ENCODE measurements at places on chromosomes 16 and 17.

GRCh38 chr17:82201498-82201910 is 11.1 kb downstream of the CCDC57 start:
- no peak for DNase-seq

- no peak for DNase-seq
These were observed 79.4 kb downstream of the PRKCA start for GRCh38 chr17:66381701-66382362.

DNA sequence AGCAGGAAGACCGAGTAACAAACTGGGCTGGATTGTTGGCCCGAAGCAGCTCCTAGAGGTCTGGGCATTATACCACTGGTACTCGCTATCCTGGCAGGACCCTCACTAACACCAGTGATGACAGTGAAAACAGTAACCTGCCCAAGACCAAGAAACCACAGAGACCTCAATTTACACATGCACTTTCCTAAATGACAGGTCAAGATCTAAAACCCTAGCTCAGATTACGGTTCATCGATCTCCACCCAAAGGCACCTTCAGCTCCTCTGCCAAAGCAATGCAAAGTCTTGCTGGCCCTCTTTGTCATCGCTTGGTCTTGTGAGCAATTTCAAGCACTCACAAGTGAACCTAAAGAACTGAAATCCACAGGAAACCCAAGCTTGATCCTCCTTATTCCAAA is 1.5 kb downstream of the PIP4K2B start:
- DNase-seq, result no peak

DNA sequence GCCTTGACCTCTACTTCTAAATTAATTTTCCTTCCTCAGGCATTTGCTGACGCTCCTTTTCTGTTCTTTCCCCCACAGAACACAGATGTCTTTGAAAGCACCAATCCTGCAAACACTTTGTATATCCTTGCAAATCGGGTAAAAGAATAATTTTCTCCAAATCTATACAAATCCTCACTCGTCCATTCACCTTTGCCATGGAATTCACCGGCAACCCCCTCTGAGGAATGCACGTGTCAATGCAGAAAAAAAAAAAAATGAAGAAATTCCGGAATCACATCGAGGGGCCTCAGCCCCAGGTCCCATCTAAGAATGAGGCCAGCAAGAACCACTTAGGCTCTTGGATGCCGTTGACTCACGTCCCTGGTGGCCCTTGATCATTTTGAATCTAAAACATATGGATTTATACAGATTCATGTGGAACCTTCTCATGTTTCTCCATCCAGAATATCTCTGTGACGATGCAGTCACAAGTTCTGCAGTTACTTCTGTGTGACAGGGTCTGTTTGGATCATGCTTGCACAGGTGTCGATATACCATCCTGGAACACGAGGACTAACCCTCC is 136.9 kb downstream of the RBFOX3 start:
- DNase-seq, result no peak

DNA sequence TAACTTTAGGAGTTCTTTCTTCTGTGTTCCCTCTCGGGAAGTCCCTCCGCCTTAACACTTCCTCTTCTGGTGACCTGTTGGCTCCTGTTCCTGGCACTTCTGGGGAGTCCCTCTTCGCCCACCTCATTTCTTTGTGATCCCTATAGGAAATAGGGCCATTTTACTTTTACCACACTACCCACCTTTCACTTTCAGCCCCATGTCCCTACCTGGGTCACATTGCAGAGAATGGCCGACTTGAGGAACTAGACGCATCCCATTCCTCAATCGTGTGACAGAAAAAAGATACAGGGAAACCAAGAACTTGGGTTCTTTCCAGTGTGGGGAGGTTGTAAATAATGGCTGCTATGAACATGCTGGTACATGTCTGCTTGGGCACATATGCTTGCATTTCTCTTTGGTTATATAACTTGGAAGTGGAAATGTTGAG is 6.6 kb downstream of the IL21R start:
- no peak for DNase-seq

DNA sequence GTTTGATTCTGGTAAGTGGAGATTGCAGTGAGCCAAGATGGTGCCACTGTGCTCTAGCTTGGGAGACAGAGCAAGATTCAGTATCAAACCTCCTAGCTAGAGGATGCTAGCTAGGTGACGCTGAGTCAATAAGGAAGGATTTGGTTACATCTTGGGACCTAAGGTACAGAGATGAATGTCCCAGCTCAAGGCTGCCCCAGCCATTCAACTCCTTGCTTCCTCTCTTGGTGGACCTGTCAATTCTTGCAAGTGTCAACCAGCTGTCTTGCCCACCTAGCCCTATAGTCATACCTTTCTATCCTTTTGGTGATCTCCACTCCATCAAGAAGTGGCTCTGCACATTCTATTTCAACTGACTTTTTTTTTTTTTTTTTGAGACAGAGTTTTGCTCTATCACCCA is 1.4 kb upstream of the MILR1 start:
- no peak for DNase-seq

DNA sequence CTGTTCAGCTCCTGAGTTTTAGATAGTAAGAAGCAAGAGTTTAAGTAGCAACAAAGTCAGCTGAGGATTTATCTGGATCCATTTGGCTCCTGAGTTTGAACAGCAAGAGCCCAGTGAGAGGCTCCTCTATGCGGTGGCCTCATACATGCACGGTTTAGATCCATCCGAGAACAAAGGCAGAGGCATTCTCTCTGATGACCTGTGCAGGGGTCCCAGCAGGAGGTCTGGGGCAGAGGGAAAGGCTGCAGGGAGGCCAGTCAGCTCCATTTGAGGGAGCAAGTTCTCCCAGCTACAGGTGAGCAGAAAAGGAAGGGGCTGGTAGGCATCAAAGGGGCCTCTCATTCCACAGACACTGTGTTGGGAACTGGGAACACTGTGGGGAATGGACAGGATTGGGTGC is 16.5 kb downstream of the PITPNM3 start:
- no peak for DNase-seq

DNA sequence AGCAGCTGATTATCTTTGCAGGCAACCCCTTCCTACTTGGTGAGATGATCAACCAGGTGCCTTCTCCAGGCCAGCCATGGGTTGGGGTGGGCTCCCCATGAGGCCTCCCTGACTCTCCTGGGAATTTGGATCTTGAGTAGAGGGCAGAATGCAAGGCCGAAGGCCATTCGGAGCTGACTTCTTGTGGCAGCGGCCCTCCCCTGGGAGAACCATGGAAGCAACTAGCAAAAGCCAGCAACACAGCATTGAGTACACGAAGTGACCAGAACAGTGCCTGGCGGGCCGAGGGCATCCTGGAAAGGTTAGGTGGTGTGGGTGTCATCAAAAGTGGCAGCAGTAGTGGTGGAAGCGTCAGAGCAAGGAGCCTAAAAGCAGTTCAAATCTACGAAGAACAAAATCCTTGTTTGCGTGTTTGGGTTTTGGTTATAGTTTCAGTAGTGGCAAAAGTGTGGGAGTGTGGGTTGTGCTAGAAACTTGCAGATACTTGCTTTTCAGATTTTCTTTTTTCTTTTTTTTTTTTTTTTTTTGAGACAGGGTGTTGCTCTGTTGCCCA is 2.0 kb upstream of the ALDH3A1 start:
- no peak for DNase-seq

- DNase-seq, result peak; percentile 76
These were observed 10.0 kb downstream of the POLDIP2 start for GRCh38 chr17:28347261-28347891.

DNA sequence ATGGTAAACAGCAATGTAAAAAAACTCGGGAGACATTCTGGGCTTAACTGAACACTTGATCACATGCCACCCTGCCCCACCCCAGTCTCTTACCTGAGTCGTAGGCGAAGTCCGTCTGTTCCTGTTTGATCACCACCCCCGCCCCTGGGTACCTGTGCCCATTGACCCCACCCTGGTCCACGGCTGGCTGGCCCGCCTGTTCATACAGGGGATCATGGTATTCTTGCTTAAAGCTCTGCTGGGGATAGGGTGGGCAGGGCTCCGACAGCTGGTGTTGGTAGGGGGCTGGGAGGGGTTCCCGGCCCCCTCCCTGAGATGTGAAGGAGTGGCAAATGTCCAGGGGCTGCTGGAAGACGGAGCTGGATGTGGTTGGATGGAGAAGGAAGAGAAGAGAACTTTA is 13.6 kb downstream of the ETV4 start:
- DNase-seq, result no peak

DNA sequence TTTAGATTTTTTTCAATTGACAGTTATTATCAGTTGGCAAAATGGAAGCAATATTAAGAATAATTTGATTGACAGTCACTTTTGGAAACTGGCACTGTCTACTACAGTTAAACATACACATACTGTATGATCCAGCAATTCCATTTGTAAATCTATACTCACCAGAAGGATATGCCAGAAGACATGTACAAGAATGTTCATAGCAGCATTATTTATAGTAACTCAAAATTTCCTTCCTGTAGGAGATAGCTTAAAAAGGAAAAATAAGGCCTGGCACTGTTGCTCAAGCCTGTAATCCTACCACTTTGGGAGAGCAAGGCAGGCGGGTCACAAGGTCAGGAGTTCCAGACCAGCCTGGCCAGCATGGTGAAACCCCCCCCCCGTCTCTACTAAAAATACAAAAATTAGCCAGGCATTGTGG is 89.3 kb downstream of the VMP1 start:
- DNase-seq, result no peak

DNA sequence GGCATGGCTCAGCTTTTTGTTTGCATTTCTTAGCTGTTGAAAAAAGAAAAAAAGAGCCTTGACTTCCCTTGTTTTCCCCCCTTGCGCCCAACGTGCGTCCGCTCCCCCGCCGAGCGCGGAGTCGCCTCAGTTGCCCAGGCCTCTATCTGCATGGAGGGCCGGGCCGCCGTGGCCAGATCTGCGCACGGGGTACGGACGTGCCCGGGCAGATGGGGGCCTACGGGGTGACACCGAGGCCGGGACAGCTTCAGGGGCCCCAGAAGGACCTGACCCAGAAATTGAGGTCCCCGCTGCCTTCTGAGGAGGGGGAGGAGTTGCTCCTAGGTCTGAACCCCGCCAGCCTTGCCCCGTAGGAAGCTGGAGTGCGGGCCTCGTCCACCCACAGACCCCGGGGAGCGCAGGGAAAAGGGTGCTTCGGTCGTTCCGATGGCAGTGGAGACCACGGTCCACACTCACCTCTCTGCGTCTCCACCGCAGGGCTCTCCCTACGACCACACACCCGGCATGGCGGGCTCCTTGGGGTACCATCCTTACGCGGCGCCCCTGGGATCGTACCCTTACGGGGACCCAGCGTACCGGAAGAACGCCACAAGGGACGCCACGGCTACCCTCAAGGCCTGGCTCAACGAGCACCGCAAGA is 1.5 kb downstream of the IRX5 start:
- DNase-seq, result no peak

DNA sequence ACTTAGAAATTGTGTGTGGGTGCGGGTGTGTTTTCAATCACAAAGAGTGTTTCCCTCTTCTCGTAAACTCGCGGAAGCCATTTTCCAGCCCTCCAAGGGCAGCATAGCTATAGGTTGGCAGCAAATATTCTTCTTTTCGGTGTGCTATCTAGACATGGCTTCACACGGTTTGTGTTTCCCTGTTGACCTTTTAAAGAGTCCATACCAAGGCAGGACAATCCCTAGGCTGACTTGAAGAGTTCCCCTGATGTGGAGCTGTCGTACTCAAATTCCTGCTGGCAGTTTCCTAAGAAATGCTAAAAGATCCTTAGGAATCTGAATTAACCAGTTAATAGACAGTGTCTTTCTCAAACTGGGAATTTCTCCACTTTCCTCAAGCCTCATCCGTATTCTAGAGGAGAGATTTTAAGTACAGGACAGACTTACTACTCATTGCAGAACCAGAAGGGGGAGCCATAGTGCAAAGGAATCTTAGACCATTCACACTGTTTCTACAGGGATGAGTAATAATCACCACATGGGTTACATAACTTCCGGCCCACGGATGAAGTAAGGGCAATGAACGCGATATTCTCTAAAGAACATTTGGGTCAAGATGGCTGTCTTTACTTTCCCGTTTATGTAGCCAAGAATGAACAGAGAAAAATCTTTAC is 288.6 kb upstream of the ELAC2 start:
- DNase-seq, result peak; percentile 72

DNA sequence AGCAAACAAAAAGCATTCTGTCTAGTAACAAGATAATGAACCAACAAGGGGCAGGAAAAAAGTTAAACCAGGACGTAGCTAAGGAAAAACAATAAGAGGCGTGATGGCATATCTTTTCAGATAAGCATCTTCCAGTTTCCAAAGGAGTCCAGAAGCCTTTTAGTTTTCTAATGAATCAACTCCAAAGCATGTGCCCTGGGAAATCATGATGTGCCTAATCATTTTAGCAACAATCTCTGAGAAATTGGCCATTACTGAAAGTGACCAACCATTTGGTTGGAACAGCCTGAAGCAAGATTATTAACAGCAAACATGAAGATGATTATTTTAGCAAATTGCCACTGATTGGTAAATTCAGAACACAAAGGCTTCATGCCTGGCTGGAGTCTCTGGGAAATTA is 440.9 kb upstream of the MAF start:
- peak; percentile 32 for DNase-seq

GRCh38 chr16:29308644-29309546 is 97.6 kb downstream of the NPIPB11 start:
- no peak for DNase-seq

All from brain microvascular endothelial cell (primary cell).